ENCODE measurements at places on chromosomes 16 and 17.

GRCh38 chr17:67183531-67183930, 61.5 kb downstream of the HELZ start:
- no peak for DNase-seq

DNA sequence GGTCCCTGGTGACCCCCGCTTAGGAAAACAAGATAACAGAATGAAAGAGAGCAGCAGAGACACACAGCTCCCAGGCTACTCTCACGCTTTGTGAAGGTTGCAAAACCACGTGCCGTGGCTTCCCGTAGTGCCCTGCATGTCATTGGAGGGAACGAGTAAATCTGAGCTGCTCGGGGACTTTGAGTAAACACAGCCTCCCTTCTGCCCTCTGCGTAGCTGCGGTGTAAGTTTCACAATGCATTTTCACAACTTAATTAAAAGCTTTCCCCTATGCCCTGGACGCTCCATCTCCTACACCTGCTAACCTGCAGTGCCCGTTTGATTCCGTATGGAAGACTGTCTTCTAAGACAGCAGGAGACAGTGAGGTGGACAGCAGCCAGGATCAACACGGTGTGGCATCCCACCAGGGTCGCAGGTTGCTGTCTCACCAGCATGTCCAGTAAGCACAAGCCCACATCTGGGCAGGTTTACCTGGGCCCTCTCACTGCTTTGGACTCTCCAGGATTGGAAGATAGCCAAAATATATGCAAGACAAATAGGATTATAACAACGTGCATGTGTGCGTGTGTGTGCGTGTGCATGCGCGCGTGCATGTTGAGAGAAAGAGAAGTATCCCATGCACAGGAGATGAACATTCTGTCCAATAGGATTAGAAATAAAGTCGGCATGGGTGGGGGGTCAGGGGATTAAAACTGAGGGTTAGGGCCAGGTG, 116.4 kb upstream of the RCVRN start:
- no peak for DNase-seq

- no peak for DNase-seq
Measured at GRCh38 chr17:80998748-80999535, 7.3 kb downstream of the CHMP6 start.

- peak; percentile 39 for DNase-seq
Measured at GRCh38 chr17:57834146-57834741, 15.6 kb downstream of the MRPS23 start.

DNA sequence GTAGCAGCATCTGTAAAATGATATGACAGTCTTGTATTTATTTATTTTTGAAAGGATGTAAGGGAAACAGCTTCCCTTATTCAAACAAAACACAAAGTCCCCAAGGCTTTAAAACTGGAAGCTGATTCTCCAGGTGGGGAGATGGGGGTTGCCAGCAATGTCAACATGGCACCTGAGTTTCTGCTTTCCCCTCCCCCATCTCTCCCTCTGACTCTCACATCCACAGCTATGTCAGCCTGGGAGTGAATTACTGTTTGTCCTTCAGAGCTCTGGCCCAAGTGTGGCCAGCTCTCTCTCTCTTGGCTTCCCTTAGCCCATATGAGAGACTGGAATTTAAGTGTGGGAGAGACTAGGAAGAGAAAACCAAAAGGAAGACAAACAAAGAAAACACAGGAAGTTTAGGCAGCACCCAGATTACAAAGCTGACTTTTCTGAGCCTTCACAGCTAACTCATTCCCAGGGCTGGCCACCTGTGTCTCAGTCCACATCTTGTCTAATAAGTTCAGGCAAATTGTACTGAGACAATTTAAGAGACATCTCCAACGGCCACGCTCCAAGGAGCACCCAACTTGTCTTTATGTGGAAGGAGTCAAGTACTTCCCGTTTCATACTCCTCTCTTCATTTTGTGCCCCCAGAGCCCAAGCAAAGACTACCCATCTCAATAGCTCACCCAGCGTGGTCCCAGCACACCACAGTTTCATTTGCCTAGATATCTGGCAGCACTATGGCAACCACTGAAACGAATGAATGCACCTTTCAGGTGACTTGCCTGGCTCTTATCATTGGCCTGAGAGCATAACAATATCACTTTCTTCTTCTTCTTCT, 69.2 kb downstream of the SOX9 start:
- DNase-seq = no peak

GRCh38 chr16:68590201-68590994, 51.3 kb downstream of the ZFP90 start:
- peak; percentile 92 for DNase-seq

- DNase-seq = peak; percentile 90
Measured at GRCh38 chr16:67236563-67237395, 9.8 kb downstream of the TMEM208 start.

- no peak for DNase-seq
Measured at GRCh38 chr16:4208341-4208751, 33.5 kb downstream of the SRL start.

DNA sequence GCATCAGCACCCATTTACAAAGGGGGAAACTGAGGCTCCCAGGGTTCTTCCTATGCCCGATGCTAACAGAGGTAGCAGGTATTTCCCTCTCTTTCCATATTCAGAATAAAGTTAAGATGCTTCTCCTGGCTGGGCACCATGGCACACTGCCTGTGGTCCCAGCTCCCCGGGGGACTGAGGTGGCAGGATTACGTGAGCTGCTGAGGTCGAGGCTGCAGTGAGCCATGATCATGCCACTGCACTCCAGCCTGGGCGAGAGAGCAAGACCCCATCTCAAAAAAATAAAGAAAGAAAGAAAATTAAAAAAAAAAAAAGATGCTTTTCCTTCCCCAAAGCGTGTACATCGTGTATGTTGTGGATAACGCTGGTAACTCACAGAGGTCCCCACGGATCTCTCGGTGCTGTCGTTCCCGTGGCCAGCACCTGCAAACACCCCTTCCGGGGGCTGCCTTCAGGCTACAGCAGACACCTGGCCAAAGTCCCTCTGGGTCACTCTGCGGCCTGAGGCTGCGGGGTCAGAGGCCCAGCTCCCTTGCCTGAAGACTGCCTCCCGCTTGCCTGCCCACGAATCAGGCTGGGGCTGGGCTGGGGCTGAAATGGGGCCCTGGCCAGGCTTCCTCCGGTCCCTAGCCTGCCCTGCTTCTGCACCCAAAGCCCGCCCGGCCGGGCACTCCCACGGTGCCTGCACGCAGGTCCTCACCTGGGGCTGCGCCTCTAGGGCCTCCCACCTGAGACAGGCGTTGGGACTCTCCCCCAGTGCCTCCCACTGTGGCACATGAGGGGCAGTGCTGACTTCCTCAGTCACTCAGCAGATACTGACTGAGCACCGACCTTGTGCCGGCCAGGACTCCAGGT, 63.1 kb downstream of the ZDHHC7 start:
- DNase-seq = no peak

DNA sequence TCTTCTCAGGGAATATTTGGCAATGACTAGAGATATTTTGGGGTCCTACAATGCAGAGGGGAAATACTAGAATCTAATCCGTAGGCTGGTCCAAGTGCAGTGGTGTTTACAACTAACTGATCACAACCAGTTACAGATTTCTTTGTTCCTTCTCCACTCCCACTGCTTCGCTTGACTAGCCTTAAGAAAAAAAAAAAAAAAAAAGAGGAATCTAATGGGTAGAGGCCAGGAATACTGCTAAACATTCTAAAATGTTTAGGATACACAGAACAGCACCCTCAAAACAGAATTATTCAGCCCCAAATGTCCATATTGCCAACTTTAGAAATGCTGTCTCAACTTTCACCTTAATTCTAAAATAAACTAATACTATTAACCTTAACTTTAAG, 49.0 kb upstream of the SKAP1 start:
- no peak for DNase-seq

DNA sequence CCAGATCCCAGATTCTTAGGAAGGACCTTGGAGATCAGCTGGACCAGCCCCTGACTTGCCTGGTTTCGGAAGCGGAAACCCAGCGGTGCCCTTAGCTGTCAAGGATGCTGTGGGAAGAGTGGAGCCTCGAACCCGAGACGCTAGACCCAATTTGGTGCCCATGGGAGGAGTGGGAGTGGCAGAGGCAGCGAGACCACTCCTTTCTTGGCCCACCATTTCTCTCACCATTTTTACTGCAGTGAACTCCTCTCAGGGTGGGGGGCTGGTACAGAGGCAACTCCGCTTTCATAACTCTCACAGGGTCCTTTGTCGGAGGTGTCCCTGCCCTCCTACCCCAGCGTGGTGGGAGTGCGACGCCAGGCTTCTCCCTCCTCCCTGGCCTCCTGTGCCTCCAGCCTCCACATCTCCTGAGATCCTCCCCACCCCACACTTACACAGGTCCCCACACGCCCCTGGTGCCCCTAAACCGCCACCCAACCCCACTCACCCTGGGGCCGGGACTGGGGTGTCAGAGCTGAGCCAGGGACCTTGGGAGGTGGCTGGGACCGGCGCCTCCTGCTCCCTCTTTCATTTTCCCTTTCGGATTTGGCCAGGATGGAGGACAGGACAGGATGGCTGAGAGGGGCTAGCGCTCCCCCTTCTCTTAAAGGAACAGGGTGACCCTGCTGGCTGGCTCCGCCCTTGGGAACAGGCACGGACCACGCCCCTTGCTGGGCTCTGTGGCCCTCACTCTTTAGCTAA, at the start of gene GJD3:
Gene GJD3 (minus strand): TSS at position 617 of the 741 bp plus-strand sequence. CDS start 922 bp downstream, outside the sequence.
- no peak for DNase-seq

- DNase-seq = no peak
Measured at GRCh38 chr16:75486014-75486675, 9.1 kb downstream of the CHST6 start.

- no peak for DNase-seq
Measured at GRCh38 chr16:87602821-87603683, 744 bp downstream of the JPH3 start.

- DNase-seq = peak; percentile 56
Measured at GRCh38 chr17:77408284-77408683, 267.5 kb downstream of the SEC14L1 start.

GRCh38 chr17:43766413-43767052, 7.9 kb upstream of the SOST start:
- peak; percentile 67 for DNase-seq

DNA sequence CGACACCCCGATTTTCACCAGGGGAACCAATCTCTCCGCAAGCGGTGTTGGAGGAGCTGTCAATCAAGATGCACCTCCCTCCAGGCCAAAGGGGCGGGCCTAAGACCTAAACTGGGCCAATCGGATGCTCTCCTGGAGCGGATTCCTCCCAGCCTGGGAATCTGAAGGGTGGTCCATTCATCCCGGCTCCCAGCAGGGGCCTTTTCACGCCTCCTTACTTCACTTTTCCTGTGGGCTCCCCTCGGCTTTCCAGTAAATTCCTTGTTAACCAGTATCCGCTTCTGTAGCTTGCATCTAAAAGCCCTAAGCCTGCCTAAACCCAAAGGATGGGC, 17.1 kb downstream of the C16orf74 start:
- peak; percentile 91 for DNase-seq

DNA sequence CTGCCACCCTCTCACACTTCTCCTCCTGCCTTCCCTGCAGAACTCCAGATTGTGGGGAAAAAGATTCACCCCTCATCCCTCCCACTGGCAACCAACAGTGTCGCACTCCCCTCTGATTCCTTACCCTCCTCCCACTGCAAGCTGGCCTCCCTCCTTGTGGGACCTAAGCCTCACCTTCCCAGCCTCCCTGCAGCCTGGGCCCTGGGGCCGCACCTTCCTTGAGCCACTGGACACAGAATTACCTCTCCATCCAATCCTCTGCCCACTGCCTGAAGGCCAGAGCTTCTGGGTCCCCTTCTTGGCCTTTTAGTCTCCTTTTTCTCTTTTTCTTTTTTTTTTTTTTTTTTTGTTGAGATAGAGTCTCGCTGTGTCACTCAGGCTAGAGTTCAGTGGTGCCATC, 33.9 kb downstream of the NGFR start:
- DNase-seq = no peak

DNA sequence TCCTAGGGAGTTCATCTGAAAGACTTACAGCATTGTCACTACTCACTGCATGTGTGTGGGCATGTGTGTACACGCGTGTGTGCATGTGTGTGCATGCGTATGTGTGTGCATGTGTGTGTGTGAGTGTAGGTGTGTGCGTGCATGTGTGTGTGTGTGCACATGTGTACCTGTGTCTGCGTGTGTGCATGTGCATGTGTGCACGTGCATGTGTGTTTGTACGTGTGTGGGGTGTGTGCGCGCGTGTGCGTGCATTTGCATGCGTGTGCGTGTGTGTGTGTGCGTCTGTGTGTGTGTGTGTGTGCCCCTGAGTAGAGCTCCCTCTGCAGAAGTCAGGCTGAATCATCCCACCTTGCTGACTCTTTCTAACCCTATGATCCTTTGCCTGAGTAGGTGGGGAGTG, 114.8 kb upstream of the RBFOX1 start:
- no peak for DNase-seq

DNA sequence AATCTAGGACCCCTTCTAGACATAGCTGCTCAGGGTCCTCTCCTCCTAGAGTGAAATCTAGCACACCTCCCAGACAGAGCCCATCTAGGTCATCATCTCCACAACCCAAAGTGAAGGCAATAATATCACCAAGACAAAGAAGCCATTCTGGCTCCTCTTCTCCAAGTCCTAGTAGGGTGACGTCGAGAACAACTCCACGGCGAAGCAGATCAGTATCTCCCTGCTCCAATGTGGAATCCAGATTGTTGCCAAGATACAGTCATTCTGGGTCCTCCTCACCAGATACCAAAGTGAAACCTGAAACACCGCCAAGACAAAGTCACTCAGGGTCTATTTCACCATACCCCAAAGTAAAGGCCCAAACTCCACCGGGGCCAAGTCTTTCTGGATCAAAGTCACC, 10.7 kb downstream of the SRRM2 start:
- no peak for DNase-seq

- no peak for DNase-seq
Measured at GRCh38 chr16:81675662-81676061, 103.4 kb upstream of the PLCG2 start.

- DNase-seq = no peak
Measured at GRCh38 chr17:4780325-4780955, 5.7 kb downstream of the VMO1 start.

DNA sequence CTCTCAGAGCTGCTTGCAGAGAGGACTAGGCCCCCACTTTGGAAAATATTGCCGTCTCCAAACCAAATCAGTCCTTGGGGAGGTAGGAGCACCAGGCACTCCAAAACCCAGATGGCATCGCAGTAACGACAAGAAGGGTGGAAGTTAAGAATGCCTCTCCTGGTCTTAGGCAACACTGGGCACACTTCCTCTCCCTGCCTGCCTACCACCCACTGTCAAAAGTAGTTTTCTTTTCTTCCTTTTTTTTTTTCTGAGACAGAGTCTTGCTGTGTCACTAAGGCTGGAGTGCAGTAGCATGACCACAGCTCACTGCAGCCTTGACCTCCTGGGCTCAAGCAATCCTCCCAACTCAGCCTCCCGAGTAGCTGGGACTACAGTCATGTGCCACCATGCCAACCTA, 47.2 kb downstream of the SRL start:
- no peak for DNase-seq

GRCh38 chr17:16465861-16466338, 26.1 kb downstream of the LRRC75A start:
- no peak for DNase-seq

- DNase-seq = peak; percentile 44
Measured at GRCh38 chr17:45628019-45628418, 137.5 kb upstream of the PLEKHM1 start.

- no peak for DNase-seq
Measured at GRCh38 chr16:23907457-23907902, 71.7 kb downstream of the PRKCB start.

GRCh38 chr17:39667945-39668924, at the start of gene PNMT:
Gene PNMT, plus strand, starts transcription at chr17:39668453. Its CDS starts 23 bp downstream, at chr17:39668476.
- peak; percentile 79 for DNase-seq
